NCI-H187 (cell line): ENCODE measurements at places on chromosomes 4 and X.
A peak's percentile ranks its signal among the peaks of the same experiment; 100 is the strongest.

DNA sequence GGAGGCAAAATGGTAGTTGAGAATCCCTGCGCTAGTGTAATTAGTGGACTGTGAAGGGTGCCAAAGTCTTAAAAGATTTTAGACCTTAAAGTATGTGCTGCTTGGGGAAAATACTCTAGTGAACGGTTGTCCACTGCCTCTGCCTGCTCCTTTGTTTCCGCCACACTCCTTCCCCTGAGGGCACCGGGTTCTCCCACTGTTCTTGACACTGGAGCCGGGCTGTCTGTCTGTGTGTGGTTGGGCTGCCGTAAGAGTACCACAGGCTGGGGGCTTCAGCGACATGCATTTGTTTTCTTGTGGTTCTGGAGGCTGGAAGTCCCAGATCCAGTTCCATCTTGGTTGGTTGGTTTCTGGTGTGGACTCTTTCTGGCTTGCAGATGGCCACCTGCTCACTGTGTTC lies 76.2 kb downstream of the CLDN34 start:
- DNase-seq = no peak

DNA sequence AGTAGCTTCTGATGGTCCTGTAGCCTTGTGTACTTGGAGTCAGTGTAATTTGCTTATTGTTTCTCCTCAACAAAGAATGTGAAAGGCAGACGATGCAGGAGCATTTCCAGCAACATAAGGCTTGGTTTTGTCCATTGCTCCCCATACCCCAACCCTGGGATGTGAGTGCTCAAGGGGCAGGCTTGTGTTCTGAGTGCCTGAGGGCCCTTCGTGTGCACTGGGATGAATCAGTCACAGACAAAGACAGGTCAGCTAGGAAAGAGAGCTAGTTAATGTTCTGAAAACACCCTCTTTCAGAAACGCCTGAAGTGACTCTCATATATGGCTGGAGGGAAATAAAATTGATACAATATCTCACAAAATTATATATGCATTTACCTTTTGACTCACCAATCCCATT lies 59.1 kb downstream of the PRPS1 start:
- DNase-seq = no peak

GRCh38 chr4:139872274-139872673 lies 206.7 kb downstream of the MGST2 start:
- no peak for DNase-seq

DNA sequence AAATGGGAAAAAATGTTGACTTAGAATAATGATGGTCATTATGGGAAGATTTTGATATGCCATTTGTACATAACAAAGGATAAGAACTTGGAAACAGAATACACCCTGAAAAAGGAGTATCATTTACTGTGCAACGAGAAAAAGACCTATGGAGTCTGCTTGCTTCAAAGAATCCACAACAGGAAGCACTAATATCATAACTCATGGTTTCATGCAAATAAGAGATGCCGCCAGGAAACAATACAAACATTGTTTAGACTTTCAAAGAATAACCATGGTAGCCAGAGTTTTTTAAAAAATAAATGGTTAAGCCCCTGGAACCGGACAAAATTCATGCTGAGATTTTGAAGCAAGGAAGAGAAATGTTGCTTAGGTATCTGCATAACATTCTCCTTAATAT lies 139.9 kb upstream of the ETNPPL start:
- no peak for DNase-seq

- peak; percentile 27 for DNase-seq
Measured at GRCh38 chrX:108270739-108271396, 167.4 kb downstream of the COL4A6 start.

DNA sequence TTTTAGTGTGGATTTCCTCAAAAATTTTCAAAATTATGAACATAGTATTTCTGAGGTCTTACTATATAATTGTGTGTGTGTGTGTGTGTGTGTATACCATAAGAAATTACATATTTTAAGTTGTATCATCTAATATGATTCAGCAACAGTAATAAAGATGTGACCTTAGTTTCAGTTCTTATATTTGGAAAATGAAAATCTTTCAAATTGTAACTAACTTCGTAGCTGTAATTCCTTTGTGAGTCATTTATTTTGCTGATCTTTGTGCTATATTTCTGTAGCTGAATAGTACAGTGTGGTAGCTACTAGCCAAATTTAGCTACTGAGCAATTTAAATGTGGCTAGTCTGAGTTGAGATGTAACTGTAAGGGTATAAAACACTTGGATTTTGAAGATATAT lies 116.4 kb downstream of the RAP1GDS1 start:
- DNase-seq = no peak

- DNase-seq = no peak
Measured at GRCh38 chrX:39982948-39983347, 114.8 kb downstream of the BCOR start.

DNA sequence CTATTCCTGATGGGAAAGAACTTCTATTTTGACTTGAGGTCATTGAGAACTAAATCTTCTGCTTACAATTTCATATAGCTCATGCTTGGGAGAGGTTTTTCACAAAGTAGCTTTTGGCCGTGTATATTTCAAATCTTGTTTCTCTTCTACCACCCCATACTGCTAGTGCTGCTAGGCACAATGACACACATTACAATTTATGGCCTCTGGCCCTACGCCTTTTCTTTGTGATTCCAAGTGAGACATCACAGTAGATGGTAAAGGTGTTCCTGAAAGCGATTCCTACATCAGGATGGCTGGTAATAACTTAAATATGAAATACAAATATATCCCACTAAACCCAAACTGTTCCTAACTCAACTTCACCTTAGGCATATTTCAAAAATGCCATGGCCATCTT lies 101.1 kb downstream of the ATXN3L start:
- DNase-seq = no peak

GRCh38 chr4:185515248-185515647 lies 20.1 kb downstream of the PDLIM3 start:
- DNase-seq = no peak

- DNase-seq = no peak
Measured at GRCh38 chrX:64885850-64886249, 90.4 kb downstream of the ZC4H2 start.

- no peak for DNase-seq
Measured at GRCh38 chr4:119977076-119977940, 89.3 kb downstream of the MAD2L1 start.

DNA sequence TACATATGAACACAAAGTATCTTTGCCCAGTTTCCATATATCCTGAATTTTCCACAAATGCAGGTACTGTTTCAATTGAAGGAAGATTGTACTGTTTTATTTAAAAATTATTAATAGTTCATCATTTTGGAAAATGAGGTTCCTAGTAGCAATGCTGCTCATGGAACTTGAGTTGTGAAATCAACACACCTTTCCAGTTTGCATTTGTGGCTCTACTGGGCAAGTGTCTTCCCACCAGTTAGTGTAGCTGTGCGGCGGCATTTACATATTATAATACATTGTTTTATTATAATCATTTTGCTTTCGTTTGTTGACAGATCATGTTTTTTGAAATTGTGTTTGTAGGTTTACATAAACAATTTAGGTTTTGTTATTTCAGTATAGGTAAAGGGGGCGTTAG lies 2.0 kb upstream of the DDX3X start:
- DNase-seq = no peak

DNA sequence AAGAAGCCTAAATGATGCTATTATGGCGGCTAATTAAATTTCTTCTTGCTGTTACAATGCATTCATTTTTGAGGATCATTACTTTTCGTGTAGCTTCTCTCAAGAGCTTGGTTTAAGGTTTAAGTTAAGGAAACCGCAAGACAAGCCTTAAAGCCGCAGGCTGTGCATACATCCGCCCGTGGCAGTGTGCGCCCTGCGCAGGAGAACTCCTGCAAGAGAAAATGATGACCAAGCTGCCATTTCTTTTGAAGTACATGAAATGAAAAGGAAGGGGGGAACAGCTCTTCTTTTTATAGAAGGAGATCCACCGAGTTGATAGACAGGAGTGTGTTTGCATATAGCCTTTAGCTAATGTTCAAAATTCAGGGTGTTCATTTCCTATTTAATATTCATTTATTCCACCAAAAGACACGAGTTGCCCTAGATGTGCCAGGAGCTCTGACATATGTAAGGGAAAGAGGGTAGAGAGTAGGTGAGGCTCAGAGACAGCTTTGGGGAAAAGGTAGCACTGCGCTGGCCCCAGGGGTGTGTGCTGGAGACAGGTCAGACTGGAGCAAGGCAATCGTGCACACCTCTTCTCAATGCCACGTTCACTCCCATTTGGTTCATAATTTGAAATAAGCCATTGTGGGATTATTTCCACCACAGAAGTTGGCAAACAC lies 112.1 kb upstream of the LDB2 start:
- DNase-seq = no peak

GRCh38 chrX:39974270-39974669 lies 123.5 kb downstream of the BCOR start:
- DNase-seq = no peak

DNA sequence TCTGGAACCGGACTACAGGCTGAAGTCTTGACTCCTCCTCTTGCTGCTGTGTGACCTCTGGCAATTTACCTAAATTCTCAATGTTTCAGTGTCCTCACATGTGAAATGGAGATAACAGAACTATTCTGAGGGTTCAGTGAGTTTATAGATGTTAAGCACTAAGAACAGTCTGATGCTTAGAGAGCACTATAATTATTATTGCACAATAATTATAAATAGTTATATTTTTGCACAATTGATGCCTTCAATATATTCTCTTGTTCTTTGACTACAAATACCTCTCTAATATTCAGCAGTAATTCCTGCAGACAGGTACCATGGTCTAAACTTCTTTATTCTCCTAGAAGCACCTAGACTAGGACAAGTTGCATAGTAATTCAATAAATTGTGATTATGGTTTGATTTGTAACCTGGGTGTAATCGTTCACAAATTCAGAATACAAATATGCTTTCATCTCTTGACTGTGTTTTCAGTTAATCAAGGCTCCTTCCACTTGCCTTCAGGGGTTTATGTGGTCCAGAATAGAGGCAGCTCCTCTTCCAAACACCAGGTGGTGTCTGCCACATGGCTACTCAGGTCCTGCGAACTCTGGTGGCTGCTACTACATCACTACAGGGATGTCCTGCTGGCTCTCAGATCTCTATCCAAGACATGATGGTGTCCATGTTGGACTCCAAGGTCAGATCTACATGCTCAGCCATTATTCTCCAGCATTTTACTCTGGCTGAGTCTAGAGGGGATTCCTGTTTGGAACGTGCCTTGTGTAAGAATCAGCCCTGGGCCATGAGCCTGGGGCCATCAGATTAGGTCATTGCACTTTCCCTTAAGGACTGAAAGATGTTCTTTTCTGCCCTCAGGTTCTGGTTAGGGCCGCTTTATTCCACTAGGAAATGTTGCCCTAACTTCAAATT lies 103.4 kb downstream of the QRFPR start:
- no peak for DNase-seq

DNA sequence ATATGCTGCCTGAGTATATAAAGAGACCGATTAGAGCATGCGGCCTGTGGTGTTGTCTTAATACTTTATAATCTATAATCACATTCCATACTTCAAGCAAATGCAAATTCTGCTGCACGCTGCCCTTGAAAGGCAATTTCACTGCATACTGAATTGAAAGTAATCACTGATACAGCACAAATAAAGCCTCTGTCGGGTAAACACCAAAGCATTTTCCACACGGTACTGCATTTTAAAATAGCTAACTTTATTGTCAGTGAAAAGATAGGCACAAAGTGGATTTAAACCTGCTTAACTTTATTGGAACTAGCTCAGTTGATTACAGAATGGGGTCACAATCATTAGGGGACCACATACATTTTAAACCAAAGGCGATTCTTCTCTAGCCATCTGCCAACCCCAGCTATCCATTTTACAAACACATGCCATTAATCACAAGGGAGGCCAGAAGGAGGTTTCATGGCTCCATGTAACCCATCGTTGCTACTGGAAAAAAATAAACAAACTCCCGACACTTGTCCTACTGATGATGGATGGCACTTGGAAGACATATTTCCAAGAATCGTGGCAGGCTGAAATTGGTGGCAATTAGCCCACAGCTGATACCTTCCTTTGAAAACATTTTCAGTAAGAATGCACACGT lies 65.9 kb downstream of the AMOT start:
- no peak for DNase-seq
